Cortex of kidney (tissue), 1 donor: ENCODE measurements at places on chromosomes 3 and 15.

DNA sequence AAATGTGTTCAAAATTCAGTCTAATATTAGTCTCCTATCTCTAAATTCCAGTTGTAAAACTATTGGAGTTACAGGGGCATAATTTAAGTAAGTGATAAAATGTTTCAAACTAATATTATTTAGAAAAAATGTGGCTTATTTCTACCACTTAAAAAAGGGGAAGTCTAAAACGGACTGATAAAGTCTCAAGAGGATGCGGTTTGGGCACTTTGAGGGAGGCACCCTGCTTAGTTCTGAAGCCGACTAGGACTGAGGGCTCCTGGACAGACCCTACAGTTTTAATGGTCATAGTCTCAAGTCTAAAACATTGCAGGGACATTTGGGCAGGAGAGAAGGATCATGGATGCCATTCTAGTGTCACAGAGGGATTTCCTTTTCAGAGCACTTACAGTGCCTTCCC, 566.3 kb downstream of the NR2F2 start:
- no peak for DNase-seq

GRCh38 chr3:140717921-140718320, 40.1 kb downstream of the TRIM42 start:
- no peak for DNase-seq

DNA sequence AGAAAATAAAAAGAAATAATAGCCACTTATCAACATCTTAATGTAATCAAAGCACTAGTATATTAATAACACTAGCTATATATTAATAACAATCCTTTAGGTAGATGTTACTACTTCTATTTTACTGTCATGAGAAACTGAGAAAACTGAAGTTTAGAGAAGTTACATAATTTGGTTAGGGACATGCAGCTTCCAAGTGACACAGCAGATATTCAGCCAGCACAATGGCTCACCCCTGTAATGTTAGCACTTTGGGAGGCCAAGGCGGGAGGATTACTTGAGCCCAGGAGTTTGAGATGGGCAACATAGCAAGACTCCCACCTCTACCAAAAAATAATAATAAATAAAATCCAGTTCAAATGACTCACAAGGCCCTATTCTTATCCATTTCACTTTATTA, 1.9 kb upstream of the UBR1 start:
- no peak for DNase-seq

DNA sequence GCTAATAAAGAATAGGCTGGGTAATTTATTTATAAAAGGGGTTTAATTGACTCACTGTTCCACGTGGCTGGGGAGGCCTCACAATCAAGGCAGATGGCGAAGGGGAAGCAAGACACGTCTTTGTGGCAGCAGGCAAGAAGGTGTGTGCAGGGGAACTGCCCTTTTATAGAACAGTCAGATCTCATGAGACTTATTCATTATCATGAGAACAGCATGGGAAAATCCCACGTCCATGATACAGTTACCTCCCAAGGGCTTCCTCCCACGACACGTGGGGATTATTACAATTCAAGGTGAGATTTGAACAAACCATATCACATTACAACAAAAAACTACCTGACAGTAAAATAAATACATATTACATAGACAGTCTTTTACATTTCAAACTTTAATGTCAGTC, 414.9 kb downstream of the NAALADL2 start:
- DNase-seq, result no peak

- DNase-seq, result no peak
Observed at GRCh38 chr3:192365571-192365970, 361.8 kb downstream of the FGF12 start.

DNA sequence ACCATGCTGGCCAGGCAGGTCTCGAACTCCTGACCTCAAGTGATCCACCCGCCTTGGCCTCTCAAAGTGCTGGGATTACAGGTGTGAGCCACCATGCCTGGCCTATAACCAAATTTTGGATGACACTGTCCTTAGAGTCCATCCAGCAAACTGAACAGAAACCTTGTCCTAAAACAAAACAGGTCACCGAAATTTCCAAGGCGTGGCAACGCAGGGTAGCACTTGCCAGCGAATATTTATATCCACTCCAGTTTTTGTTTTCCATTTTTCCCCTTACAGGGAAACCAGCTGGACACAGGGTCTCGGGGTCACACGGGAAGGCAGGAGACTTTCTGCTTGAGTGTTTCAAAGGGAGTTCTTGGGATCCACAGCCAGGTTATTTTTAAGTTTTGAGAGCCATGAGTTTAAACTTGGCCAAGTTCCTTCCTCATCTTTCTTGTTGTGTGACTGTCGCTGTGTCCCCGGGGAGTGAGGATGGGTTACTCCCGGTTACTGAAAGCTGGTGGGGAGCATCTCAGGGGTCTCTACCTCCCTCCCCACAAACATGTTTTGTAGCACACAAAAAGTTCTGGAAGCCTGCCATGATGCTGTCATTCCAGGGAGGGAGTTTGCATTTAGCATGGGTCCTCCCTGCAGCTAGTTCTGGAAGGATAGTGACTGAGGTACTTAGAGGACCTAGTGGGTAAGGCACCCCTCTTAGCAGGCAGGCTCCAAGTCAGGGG, 12.6 kb downstream of the LIMD1 start:
- DNase-seq, result no peak

DNA sequence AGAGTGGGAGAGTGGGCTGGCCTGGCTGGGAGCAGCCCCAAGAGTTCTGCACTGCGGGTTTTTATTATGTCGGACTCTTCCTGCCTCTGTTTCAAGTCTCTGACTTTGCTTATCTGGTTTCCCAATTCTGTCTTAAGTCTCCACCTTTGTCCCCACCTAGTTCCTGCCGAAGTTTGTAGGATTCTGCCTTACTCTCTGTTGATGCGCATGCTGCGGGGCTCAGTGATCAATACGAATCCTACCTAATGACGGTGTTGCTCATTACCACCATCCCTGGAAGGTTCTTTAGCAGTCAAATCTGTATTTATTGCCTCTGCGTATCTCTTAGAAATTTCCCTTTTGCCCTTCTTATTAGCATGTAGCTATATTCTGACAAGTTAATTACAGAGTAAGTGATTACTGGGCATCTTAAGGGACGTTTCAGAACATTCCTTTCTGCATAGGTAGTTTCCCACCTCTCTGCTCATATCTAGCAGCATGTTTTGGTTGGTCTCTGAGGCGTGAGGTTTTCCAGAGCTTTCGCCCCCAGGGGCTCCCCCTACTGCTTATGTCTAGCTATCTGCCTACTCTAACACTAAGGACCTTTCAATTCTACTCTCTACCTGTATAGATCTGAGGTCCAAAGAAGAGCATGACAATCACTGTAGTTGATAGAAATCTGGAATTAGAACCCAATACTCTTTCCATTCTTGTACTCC, 236.0 kb upstream of the EIF1B start:
- DNase-seq, result no peak

DNA sequence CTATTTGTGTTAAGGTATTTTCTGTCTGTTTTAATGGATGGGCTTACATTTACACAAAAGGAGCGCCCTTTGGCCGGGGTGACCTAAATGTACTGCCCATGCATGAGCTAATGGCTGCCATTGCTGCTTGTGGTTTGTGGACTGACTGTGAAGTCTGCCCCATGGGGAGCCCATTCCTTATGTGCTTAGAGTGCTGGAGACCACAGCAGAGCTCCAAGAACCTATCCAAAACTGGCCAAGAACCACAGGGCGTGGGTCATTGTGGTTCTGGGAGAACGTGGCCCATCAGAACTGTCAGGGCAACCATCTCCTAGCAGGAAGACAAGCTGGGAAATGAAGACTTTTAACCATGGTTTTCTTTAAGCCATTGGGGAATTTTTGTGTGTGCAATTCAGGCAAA, 105.3 kb downstream of the CHDH start:
- DNase-seq, result no peak

DNA sequence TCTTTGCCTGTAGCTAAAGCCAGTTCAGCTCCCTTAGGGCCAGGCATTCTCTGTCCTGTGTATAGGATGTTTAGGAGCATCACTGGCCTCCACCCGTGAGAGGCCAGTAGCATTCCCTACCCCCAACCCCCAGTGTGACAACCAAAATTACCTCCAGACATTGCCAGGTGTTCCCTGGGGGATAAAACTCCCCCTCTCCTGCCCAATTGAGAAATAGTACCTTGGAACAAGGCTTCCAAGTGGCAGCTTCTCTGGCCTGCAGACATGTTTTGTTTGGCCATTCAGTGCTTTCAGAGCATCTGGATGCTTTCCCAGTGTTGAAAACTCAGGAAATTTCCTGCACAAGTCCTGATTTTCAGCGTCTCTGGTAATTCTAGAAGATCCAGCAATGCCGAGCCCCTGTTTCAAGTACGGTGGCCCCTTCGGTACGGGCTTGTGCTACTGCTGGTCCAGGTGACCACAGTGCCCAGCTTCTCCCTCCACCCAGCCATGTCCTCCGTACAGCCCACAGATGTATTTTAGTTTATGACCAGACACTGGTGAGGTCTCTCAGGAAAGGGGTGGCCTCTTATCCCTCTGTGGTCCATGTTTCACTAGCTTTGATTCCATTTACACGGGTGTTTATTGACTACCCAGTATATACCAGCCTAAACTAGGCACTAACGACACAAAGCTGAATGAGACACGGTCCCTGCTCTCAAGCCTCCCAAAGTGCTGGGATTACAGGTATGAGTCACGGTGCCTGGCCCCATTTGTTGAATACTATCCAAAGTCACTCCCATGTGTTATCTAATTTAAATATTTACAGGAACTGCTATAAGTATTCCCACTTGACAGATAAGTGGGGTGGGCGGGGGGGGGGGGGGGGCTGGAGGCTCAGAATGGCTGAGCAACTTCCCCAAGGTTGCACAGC, 125.4 kb upstream of the RAD18 start:
- no peak for DNase-seq

DNA sequence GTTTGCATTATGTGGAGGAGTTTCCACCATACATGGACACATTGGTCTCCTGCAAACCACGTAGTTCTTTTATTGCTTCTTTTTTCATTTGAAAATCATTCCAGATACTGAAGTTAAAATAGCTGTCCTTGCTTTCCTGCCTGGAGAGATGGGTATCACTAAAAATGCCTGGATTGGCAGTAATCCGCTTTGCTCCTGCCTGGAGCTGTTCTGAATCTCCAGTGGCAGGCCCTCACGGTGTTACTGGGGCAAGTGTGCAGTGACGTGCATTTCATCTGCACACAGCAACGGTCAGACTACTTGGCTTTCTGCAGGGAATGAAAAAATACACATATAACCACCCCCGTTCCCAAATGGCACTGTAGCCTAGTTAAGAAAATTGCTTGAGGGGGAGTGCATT, 272.9 kb downstream of the IL5RA start:
- DNase-seq, result no peak

DNA sequence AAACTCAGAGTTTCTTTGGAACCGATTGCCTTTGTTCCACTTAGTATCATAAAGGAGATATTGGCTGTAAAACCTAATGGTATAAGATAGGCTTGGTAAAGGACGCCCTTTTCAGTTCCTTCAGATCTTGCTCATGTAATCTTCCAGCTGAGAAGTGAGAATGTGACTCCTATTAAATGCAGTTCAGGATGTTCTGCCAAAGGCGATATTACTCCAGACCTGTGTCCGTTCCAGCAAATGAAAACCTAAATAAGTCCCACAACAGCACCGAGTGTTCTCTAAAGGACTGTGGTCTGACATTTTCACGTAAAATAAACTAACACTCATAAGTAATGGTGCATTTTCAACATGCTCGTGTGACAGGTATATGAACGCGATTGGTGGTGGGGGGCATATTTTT, 276.2 kb downstream of the FEZF2 start:
- no peak for DNase-seq

GRCh38 chr3:94356581-94356980, 293.7 kb downstream of the NSUN3 start:
- no peak for DNase-seq

DNA sequence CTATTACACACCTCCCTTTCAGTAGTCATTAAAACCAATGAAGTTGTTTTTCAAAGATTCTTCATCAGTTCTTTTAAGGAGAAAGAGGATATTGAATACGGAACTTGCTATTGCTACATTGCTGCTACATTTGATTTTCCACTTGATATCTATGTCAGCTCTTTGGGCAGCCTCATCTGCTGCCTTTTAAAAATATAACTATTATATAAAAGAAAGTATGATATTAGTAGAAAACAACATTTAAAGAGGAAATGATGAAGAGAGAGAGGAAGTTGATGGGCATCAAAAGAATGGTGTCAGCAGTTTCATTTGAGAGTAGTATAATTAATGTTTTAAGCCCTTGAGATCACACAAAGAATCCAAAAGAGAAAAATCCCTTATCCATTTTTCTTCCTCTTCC, 171.4 kb downstream of the NFKBIZ start:
- no peak for DNase-seq

GRCh38 chr15:73392025-73392424, 23.3 kb upstream of the HCN4 start:
- no peak for DNase-seq

DNA sequence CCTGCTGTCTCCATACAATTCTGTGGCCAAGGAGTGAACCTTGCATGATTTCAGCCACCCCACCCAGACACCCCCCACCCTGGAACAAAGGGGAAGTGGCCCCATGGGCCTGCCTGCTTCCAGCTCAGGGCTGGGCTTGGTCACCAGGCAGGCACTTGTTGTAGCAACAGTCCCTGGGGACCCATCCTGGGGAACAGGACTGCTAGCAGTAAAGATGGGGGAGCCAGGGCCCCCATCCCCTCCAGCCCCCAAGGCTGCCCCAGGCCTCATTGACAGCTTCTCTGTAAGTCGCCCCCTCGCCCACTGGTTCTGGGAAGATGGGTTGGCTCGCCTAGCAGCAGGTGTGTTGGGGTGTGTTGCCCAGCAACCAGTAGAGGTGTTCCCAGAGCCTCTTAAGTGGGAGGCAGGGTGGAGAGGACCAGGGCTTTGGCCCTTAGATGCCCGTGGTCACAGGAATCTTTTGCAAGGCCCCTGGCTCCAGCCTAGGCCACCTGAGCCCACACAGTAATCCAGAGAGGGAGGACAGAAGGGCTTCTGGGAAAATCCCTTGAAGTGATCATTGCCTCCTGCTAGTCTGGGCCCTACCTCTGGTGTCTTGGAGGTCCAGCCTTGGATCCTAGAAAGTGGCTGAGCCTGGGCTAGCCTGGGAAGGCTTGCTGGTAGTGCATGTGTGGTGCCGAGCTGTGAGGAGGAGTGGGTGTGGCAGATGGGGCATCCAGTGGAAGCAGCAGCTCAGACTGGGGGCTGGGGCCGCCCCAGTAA, 48.9 kb downstream of the CYP11A1 start:
- DNase-seq, result no peak

DNA sequence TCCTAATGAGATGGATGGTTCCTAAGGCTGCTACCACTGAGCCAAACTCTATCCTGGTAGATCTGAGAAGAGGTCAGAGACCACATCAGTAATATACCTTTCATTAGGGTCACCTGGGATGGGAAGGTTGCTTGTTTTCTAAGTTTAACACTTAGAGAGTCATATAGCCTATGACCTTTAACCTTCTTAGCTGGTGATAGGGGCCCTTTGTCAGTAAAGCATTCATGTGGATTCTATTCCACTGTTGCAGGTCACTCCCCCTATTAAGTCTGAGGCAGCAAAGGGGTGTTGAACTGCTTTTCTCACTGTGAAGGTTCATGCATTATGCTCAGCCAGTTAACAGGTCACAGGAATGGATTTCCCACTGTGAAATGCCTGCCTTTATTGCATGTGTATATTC, 6.1 kb upstream of the ZNF609 start:
- DNase-seq, result no peak

GRCh38 chr3:170780955-170781354, 89.0 kb downstream of the RPL22L1 start:
- DNase-seq, result no peak

GRCh38 chr3:65979162-65979561, 59.6 kb downstream of the MAGI1 start:
- DNase-seq, result no peak

- DNase-seq, result no peak
Observed at GRCh38 chr15:47517737-47518136, 199.6 kb upstream of the SEMA6D start.
